NCI-H748 treated with DMSO at 0.1 percent for 48 hours (cell line): ENCODE measurements at places on chromosomes 2 and 18.

- no peak for DNase-seq
These were observed 40.9 kb upstream of the RGPD4 start for GRCh38 chr2:107785756-107786155.

DNA sequence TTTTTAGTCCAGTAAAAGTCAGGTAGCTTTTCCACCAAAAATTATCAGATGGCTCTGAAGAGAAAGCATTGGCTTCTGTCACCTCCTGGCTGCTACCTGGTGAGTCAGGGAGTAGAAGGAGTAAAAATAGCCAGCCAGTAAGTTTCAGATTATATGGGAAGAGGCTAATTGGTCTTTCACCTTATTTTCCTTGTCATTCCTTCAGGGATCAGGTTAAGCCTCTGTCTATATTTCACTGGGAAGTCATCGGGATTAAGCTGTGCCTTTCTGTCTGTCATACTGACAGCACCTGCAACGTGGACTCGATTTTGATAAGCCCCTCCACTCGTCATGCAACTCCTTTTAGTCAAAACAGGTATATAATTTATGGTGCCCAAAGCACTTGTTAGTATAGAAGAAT lies 380.7 kb upstream of the CELF4 start:
- DNase-seq, result no peak

GRCh38 chr2:2763351-2764000 lies 432.4 kb upstream of the MYT1L start:
- DNase-seq, result no peak

DNA sequence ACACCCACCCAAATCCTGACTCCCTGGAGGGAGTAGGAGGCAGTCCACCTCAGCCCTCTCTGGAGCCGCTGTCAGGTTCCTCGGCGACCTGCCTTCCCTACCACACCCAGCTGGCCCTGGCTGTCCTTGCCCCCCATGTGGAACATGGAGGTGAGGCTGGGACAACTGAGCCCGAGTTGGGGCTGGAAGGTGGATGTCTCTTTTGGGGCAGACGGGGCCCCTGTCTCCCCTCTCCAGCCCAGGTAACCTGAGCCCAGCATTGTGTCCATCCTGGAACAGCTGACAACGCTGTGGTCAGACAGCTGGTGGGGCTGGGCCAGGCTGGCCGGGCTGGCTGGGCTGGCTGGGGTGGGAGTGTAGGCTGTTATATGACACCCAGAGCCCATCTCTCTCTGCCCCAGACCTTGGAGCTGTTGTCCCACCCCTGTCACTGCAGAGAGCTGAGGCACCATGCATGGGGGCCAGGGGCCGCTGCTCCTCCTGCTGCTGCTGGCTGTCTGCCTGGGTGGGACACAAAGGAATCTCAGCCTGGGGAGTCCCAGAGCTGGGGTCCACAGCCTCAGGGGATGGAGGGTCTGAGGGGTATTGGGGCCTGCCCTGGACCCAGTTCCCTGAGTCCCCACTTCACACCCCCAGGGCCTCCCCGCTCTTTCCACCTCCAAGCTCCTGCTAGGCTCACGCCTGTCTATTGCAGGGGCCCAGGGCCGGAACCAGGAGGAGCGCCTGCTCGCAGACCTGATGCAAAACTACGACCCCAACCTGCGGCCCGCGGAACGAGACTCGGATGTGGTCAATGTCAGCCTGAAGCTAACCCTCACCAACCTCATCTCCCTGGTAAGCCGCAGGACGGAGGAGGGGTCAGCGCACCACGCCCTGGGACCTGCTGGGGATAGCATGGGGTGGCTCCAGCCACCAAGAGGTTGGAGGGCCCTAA lies at the start of gene CHRNG:
CHRNG (plus strand) TSS at position 395 of the 934 bp plus-strand sequence; CDS start at position 451, 56 bp downstream.
- DNase-seq, result no peak

DNA sequence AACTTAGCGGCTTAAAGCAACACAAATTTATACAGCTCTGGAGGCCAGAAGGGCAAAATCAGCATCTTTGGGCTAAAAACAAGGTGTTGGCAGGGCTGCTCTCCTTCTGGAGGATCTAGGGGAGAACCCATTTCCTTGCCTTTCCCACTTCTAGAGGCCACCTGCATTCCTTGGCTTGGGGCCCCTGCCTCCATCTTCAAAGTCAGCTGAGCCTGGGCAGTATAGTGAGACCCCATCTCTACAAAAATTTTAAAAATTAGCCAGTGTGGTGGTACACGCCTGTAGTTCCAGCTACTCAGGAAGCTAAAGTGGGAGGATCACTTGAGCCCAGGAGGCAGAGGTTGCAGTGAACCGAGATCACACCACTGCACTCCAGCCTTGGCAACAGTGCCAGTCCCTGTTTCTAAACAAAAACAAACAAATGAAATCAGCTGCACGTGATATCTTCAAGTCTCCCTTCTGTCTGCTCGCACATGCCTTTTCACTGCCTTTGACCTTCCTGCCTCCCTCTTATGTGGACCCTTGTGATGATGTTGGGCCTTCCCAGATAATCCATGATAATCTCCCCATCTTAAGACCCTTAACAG lies 200.6 kb downstream of the ZFP36L2 start:
- DNase-seq, result no peak

DNA sequence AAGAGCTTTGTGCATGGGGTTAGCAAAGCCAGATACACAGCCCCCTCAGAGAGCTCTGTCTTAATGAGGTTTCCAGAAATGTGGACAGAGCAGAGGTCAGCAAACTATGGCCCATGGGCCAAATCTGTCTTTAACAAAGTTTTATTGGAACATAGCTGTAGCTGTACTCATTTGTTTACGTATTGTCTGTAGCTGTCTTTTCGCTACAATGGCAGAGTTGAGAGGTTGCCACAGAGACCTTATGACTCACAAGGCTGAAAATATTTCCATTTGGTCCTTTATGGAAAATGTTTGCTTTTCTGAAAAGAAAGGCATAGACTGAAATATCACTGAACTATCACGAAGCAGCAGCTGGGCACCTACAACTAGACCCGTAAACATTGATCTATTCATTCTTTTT lies 841.8 kb downstream of the SLC4A3 start:
- DNase-seq, result no peak

DNA sequence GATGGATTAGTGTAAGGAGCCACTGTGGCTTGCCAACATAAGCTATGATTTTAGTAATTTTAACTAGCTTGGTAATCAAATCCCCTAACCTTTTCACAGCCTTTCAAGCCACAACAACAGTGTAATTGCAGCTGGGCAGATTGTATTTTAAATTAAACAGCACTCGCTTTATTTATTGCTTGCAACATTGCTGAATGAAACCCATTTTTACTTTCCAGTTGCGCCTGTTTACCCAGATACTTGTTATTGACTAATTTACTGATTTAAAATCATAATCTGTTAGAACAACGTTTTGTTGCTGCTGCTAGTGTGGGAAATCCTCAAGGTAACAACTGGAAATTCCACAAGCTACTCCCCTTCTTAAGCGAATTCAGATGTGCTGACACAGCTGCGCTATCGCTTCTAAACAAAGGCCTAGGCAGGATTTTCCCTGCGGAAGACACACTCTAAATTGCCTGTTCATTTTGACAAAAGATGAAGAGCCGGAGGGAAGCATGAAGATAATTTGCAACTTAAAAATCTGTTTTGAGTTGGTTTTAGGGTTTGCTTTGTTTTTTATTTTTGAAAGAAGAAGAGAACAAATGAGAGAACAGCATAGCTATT lies 283.9 kb downstream of the ALPK2 start:
- peak; percentile 67 for DNase-seq

GRCh38 chr2:152223977-152224376 lies 48.4 kb upstream of the STAM2 start:
- no peak for DNase-seq

- DNase-seq, result peak; percentile 23
These were observed 180.7 kb upstream of the ID2 start for GRCh38 chr2:8501061-8501720.

DNA sequence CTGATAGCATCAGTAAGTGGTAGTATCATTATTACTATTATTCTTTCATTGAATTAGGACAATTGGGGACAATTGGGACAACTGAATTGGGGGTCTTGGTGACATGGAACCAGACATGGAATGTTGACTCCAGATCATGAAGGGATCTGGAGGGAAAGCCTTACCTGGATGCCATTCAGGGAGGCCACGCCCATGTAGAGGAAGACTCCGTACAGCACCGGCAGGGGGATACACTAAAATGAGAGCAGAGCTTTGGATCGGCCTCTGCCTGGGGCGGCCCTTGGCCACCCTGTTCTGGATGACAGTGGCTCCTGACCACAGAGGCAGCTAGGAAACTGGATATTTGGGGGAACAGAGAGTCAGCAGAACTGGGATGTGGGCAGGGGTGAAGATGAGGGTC lies 29.2 kb downstream of the MTHFD2 start:
- DNase-seq, result no peak

DNA sequence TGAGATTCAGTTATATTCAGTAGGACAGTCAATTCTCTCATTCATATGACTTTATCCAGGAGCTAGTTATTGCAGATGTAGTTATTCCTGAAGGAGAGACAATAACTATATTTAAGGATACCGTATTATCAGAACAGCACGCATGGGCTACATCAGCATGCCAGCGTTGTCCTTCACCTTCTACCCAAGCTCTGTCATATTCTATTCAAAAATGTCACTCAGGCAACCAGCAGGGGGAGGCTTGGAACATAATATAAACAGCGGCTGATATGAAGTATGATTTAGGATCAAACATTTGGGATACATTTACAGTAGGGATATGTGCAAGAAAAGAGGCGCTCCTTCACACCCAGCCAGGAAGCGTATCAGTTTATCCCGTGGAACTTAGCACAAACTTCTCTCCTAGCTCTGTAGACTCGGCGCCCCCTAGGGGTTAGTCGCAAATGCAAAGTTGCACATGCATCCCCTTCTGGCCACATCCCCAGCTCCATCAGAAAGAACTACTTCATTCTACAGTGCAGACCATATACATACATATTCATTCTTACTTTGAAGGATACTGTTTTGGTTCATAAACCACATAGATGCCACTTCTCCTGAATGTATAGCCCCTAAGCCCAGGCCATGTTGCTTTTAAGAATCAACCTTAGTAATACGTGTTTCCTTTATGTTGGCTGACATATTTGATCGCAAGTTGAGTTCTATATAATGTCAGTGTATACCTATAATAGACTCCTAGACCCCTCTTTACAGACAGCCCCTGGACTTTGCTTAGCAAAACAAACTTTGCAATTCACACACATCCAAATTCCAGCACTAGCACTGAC lies 759.4 kb downstream of the ADCYAP1 start:
- DNase-seq, result no peak

GRCh38 chr18:61643884-61644647 lies 248.7 kb downstream of the RNF152 start:
- peak; percentile 55 for DNase-seq

- no peak for DNase-seq
These were observed 5.2 kb upstream of the FHL2 start for GRCh38 chr2:105403783-105404698.

GRCh38 chr2:68653538-68653982 lies 10.2 kb downstream of the PROKR1 start:
- no peak for DNase-seq

GRCh38 chr2:197450465-197450864 lies 2.9 kb upstream of the COQ10B start:
- no peak for DNase-seq

GRCh38 chr2:166180951-166181812 lies 53.4 kb upstream of the SCN1A start:
- DNase-seq, result peak; percentile 78
